ENCODE measurements at places on chromosomes 6 and 20. TPM values are rescaled to one million over a fixed set of nuclear protein-coding genes. Genes with fewer than 3 reads are reported as not detected.

The TSBP1 gene
- not detected for total RNA-seq

The EEF1A2 gene
- 0.92 TPM for total RNA-seq

The OR2H2 gene
- total RNA-seq: not detected

The PACRG gene
- 0.66 TPM for total RNA-seq

The DDO gene
- total RNA-seq: not detected

The SPATA25 gene
- 1.3 TPM for total RNA-seq

The TSPYL4 gene
- total RNA-seq: 37.7 TPM

The GPLD1 gene
- total RNA-seq: 0.59 TPM

The LHFPL5 gene
- total RNA-seq: not detected

GRCh38 chr20:51195419-51195901 is 172.6 kb upstream of the KCNG1 start:
- no peak for DNase-seq
- no peaks in the 10 kb centered on the region for H3K4me1 ChIP-seq
- no peak overlapping the region for H3K4me3 ChIP-seq
- peaks cover 7% of the 10 kb centered on the region for H3K27me3 ChIP-seq
- no peaks in the 10 kb centered on the region for H3K36me3 ChIP-seq

GRCh38 chr6:53233309-53233708 is 84.7 kb upstream of the GCM1 start:
- no peak overlapping the region for H3K27ac ChIP-seq
- H3K4me1 ChIP-seq: peaks cover 13% of the 10 kb centered on the region
- H3K36me3 ChIP-seq: no peaks in the 10 kb centered on the region
- DNase-seq: no peak

GRCh38 chr6:84771756-84772356 is 7.5 kb upstream of the TBX18 start:
- H3K27ac ChIP-seq: no peak overlapping the region
- H3K27me3 ChIP-seq: peaks cover 89% of the 10 kb centered on the region
- no peak overlapping the region for H3K4me3 ChIP-seq
- DNase-seq: no peak
- no peaks in the 10 kb centered on the region for H3K36me3 ChIP-seq

GRCh38 chr6:160929831-160930230 is 61.7 kb upstream of the MAP3K4 start:
- H3K27me3 ChIP-seq: peaks cover 21% of the 10 kb centered on the region
- H3K4me3 ChIP-seq: no peak overlapping the region
- no peaks in the 10 kb centered on the region for H3K36me3 ChIP-seq
- DNase-seq: no peak

DNA sequence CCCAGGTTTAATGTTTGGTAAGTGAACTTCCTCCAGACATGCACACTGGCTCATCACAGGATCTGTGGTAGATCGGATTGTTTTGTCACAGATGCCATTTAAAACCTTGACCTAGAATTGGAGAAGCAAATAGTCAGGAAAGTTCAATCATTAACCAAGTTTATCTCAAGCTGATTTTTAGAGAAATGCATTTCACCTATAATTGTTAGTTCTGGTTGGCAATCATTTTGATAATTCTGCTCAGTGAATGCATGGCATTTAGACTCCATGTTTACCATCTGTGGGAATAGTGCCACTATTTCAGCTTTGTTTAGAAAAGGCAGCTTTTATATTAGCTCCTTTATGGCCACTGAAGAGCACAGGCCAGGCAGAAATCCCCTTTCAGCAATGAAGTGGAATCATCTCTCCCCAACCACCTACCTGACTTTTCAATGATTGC is 73.9 kb upstream of the IPCEF1 start:
- H3K27me3 ChIP-seq: no peaks in the 10 kb centered on the region
- no peaks in the 10 kb centered on the region for H3K4me1 ChIP-seq
- no peak overlapping the region for H3K27ac ChIP-seq
- no peak overlapping the region for H3K4me3 ChIP-seq

- H3K4me1 ChIP-seq: no peaks in the 10 kb centered on the region
- no peaks in the 10 kb centered on the region for H3K27me3 ChIP-seq
- no peaks in the 10 kb centered on the region for H3K36me3 ChIP-seq
- H3K27ac ChIP-seq: no peak overlapping the region
These were observed 33.0 kb upstream of the KIAA1586 start for GRCh38 chr6:57013521-57013926.

GRCh38 chr6:105967917-105968602 is 118.1 kb upstream of the PRDM1 start:
- H3K27me3 ChIP-seq: no peaks in the 10 kb centered on the region
- H3K4me3 ChIP-seq: no peak overlapping the region
- DNase-seq: no peak
- no peaks in the 10 kb centered on the region for H3K4me1 ChIP-seq
- H3K36me3 ChIP-seq: no peaks in the 10 kb centered on the region

GRCh38 chr6:26743941-26744699 is 84.6 kb upstream of the ZNF322 start:
- no peak overlapping the region for H3K27ac ChIP-seq
- no peak for DNase-seq
- H3K4me3 ChIP-seq: no peak overlapping the region
- H3K36me3 ChIP-seq: no peaks in the 10 kb centered on the region
- H3K4me1 ChIP-seq: no peaks in the 10 kb centered on the region

DNA sequence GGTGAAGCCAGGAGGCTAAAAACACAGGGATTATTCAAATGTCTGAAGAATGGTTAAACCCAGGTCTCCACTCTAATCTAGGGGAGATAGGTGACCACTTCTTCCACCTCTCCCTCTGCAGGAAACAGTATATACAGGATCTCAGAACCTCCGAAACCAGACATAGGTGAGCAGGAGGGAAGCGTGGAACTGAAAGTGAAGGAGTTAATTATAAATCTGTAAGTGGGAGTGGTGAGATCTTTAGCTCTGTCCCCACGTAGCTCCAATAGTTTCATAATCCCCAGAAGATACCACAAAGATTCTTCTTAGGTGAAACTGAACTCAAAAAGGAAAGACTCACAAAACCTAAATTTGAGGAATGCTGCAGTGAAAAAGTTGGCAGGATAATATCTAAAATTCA is 76.8 kb downstream of the THEMIS start:
- no peak overlapping the region for H3K27ac ChIP-seq
- no peaks in the 10 kb centered on the region for H3K4me1 ChIP-seq
- no peak overlapping the region for H3K4me3 ChIP-seq
- no peak for DNase-seq
- peaks cover 40% of the 10 kb centered on the region for H3K36me3 ChIP-seq

DNA sequence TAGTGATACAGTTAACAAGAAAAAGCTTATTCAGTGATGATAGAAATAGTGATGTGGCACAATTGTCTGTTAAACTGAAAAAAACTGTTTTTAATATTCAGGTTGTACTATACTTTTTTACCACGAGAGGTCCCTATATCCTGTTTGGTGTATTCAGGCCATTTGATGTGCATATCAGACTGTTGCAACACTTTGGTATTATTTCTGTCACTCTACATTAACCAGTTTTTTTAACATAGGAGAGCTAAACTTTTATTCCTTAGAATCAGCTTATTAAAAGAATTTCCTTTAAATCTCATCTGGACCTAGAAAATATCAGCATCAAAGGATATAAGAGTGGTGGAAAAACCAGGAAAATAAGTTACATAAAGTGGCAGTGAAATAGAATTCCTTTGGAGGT is 36.8 kb downstream of the TSPYL4 start:
- H3K4me3 ChIP-seq: no peak overlapping the region
- H3K27me3 ChIP-seq: no peaks in the 10 kb centered on the region
- DNase-seq: peak; percentile 61
- peaks cover 13% of the 10 kb centered on the region for H3K36me3 ChIP-seq
- no peaks in the 10 kb centered on the region for H3K4me1 ChIP-seq
